ENCODE measurements at places on chromosomes 2 and 18.

DNA sequence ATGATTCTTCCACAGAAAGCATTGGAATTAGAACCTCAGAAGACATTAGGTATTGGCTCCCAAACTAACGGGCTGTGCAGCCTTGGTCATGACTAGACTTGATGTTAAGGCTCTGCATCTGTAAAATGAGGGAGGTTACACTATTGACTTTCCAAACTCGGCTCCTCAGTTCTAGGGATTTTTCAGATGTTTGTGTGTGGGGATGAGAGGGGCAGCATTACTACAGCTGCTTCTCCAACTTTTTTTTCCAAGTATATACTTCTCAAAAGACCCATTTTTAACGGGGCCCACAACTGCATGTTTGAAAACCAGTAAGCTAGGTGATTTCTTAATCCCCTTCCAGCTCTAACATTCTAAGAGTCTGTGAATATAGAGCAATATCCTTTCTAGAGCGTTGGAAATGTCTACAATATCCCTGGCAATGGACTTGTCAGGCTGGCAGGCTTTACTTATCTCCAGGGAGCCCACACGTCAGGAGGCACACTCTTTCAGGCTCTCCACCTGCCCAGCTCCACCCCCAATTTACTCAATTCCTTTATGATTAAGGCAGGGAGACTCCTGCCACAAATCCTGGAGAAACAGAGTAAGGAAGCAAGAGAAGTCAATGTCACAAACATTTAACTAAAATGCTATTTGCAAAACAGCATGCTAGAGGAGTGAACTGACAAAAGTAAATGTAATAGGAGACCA is 844 bp upstream of the MPV17 start:
- H3K36me3 ChIP-seq: peaks cover 19% of the 10 kb centered on the region
- peak overlapping the region; percentile 98 for H3K27ac ChIP-seq
- peaks cover 25% of the 10 kb centered on the region for H3K4me1 ChIP-seq
- peak overlapping the region; percentile 93 for H3K4me3 ChIP-seq

DNA sequence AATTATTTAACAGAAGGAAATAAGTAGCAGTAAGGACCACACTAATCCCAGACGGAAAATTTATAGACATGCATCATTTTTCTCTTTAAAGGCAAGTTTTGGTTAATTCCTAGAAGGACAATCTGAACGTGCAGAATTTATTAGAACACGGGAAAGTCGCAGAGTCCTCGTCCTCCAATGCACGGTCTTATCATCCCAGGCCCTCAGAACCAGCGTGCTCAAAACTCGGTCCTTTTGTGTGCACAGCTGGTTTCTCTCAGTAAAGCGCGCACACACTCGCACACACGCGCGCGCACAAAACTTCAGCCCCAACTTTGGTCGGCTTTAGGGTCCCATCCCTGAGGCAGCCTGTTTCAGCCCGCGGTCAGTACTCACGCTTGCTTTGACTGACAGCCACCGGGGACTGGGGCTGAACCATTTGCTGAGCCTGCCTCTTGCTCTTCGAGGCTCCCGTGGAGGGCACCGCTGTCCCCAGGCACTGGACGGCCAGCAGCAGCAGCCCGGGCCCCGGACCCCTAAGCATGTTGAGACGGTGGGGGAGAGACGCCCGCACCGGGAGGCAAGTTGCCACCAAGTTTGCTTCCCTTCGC is 493 bp downstream of the FN1 start:
- DNase-seq: peak; percentile 49
- H3K27ac ChIP-seq: peak overlapping the region; percentile 79
- peaks cover 15% of the 10 kb centered on the region for H3K36me3 ChIP-seq
- peak overlapping the region; percentile 99 for H3K4me3 ChIP-seq
- H3K27me3 ChIP-seq: peaks cover 16% of the 10 kb centered on the region
- peaks cover 30% of the 10 kb centered on the region for H3K4me1 ChIP-seq

- peaks cover 8% of the 10 kb centered on the region for H3K36me3 ChIP-seq
- no peak overlapping the region for H3K4me3 ChIP-seq
- DNase-seq: no peak
- H3K27me3 ChIP-seq: no peaks in the 10 kb centered on the region
Measured at GRCh38 chr2:101794141-101794540, 96.6 kb downstream of the MAP4K4 start.

DNA sequence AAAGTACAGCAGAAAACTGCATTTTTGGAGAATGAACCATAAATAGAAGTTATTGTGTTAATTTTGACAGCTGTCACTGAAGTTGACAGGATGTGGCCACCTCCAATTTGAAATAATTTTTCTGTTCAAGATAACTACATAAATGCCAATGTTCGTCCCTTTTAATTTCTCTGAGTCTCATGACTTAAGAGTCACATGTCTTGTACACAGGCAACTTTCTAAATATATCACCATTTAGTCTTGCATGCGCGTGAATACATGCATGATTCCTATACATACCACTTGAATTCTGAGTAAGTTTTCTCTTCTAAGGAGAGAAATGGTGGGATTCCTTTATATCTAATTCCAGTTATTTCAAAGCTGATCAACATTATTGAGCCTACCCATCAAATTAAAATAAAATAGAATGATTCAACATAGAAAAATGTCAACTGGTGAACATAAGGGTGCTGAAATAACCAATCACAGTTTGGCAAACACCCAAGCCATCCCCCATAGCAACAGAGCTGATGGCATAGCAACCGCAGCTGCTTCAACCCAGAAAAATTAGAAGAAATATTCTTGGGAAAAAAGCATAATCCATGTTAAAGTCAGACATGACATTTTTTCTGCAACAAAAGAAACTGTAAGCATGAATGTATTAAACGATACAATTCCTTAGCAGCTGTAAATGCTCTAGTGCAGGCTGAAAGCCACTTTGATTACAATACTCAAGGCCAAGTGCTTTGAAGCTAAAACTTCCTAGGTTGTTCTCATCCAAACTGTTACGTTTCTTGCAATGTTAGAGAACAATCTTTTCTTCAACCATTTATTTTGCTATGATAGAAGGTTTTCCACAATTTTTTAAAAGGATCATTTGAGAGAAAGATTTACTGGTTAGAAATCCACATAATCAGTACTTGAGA is 282.7 kb downstream of the DLGAP1 start:
- H3K27me3 ChIP-seq: no peaks in the 10 kb centered on the region
- no peaks in the 10 kb centered on the region for H3K4me1 ChIP-seq
- DNase-seq: no peak
- H3K4me3 ChIP-seq: no peak overlapping the region

GRCh38 chr2:68591225-68591624 is 52.2 kb upstream of the PROKR1 start:
- no peaks in the 10 kb centered on the region for H3K4me1 ChIP-seq
- H3K36me3 ChIP-seq: no peaks in the 10 kb centered on the region
- DNase-seq: no peak

- no peaks in the 10 kb centered on the region for H3K36me3 ChIP-seq
- no peak overlapping the region for H3K27ac ChIP-seq
- no peaks in the 10 kb centered on the region for H3K4me1 ChIP-seq
- no peaks in the 10 kb centered on the region for H3K27me3 ChIP-seq
- H3K4me3 ChIP-seq: no peak overlapping the region
- no peak for DNase-seq
Measured at GRCh38 chr2:164662868-164663631, 41.8 kb upstream of the GRB14 start.

DNA sequence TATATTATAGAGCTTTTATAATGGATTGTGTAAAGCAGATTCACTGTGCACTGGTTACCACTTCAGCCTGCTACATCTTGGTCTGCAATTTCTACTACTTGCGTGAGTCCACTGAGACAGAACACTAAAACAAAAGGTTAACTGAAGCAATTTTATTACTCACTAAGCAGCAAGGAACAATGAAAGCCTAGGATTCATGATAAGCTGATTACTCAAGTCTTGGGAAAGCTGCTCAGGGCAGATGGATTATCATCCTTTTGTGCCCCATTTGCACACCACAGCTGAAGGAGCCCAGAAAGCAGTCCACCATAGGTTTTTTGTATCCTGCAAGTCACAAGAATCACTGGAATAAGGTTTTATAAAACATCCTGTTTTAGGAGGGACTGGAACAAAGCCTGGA is 1215.2 kb upstream of the TMEFF2 start:
- no peaks in the 10 kb centered on the region for H3K36me3 ChIP-seq
- no peak overlapping the region for H3K4me3 ChIP-seq
- no peaks in the 10 kb centered on the region for H3K27me3 ChIP-seq
- no peak for DNase-seq
- no peak overlapping the region for H3K27ac ChIP-seq
- H3K4me1 ChIP-seq: no peaks in the 10 kb centered on the region

DNA sequence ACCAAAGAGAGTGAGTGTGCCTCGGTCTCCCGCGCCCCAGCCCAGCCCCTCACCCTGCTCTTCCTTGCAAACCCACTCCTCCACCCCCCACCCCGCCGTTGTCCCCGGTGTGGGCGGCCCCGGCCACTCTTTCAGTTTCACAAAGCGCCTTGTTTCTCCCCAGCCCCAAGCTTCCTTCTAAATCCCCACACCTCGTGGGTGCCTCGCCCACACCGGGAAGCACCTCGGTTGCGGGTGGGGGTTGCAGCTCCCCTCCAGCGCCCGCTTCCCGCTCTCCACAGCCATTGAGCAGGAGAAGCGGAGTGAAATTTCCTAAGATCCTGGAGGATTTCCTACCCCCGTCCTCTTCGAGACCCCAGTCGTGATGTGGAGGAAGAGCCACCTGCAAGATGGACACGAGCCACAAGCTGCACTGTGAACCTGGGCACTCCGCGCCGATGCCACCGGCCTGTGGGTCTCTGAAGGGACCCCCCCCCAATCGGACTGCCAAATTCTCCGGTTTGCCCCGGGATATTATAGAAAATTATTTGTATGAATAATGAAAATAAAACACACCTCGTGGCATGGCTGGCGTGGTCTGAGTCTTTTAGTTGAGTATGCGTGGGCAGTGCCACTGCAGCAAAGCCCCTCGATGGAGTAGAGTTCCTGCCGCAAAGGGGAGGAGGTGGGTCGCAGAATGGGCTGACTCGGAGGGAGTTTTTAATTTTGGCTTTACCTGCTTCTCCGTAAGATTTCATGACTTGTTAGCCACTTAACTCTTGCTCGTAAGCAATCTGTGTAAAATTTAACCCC is 848 bp downstream of the TMSB10 start:
- H3K4me1 ChIP-seq: peaks cover 31% of the 10 kb centered on the region
- peaks cover 36% of the 10 kb centered on the region for H3K36me3 ChIP-seq
- H3K27ac ChIP-seq: peak overlapping the region; percentile 93
- peaks cover 14% of the 10 kb centered on the region for H3K27me3 ChIP-seq
- no peak for DNase-seq

GRCh38 chr18:6795307-6795706 is 65.8 kb downstream of the ARHGAP28 start:
- H3K27ac ChIP-seq: no peak overlapping the region
- no peaks in the 10 kb centered on the region for H3K27me3 ChIP-seq
- H3K4me3 ChIP-seq: no peak overlapping the region
- H3K4me1 ChIP-seq: peaks cover 4% of the 10 kb centered on the region
- DNase-seq: no peak

GRCh38 chr2:62016957-62017356 is 111.5 kb downstream of the COMMD1 start:
- no peak for DNase-seq
- H3K36me3 ChIP-seq: no peaks in the 10 kb centered on the region
- no peak overlapping the region for H3K27ac ChIP-seq
